ENCODE measurements at places on chromosomes 7 and 10.

DNA sequence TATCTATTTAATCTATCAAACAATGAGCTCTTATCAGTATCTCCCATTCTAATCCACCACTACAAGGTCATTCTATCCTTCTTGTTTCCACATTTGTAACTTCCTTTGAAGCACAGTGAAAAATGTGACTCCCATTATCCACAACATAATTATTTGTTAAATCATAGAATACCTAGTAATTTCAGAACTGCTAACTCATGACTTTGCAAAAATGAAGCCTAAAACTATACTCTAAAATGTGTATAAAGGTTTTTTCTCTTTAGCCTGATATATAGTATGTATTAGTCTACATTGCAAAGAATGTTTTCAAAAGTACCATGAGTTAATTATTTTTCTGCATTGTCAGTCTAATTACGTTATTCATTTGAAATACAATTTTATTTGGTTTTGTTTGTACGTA is 12.0 kb upstream of the MRPS16 start:
- no peak for DNase-seq

- no peak for DNase-seq
Observed at GRCh38 chr7:143463556-143463955, 14.1 kb upstream of the TAS2R41 start.

DNA sequence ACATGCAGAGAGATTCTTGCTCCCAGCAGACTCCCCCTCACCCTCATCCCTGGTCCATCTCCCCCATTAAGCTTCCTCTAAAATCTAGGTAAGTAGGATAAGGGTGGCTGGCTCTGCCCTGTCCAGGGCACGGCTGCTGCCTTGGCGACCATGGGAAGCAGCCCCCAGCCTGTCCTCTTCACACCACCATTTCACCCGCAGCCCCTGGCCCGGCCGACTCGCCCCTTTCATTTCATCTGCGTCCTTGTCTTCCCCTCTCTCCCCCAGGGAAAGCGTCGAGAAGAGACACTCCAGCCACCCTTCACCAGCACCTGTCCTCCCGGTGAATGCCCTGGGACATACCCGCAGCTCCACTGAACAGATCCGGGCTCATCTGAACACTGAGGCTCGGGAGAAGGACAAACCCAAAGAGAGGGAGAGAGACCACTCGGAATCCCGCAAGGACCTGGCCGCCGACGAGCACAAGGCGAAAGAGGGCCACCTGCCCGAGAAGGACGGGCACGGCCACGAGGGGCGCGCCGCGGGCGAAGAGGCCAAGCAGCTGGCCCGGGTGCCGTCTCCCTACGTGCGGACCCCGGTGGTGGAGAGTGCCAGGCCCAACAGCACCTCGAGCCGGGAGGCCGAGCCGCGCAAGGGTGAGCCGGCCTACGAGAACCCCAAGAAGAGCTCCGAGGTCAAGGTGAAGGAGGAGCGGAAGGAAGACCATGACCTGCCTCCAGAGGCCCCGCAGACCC is 342.3 kb upstream of the GALNT17 start:
- DNase-seq = no peak

DNA sequence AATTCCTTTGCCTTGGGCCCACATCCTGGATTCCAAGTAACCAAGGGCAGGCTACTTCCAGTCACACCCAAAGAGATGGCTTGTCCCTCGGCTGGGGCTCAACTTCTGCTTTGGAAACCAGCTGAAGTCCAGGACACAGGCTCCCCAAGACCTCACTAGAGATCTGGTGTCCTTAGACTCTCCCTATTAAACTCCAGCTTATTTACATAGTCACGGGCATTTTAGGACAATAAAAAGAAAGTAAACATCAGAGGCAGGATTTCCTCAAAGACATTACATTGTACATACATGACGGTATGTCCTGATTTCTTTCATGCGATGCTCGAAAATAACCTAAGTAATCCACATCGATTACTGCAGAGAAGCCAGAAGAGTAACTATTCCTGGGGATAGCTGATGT is 461.5 kb upstream of the C7orf33 start:
- no peak for DNase-seq

GRCh38 chr7:2100278-2101208 is 132.2 kb downstream of the MAD1L1 start:
- no peak for DNase-seq

GRCh38 chr7:142908921-142909890 is 23.7 kb upstream of the TRPV6 start:
- DNase-seq = peak; percentile 19

DNA sequence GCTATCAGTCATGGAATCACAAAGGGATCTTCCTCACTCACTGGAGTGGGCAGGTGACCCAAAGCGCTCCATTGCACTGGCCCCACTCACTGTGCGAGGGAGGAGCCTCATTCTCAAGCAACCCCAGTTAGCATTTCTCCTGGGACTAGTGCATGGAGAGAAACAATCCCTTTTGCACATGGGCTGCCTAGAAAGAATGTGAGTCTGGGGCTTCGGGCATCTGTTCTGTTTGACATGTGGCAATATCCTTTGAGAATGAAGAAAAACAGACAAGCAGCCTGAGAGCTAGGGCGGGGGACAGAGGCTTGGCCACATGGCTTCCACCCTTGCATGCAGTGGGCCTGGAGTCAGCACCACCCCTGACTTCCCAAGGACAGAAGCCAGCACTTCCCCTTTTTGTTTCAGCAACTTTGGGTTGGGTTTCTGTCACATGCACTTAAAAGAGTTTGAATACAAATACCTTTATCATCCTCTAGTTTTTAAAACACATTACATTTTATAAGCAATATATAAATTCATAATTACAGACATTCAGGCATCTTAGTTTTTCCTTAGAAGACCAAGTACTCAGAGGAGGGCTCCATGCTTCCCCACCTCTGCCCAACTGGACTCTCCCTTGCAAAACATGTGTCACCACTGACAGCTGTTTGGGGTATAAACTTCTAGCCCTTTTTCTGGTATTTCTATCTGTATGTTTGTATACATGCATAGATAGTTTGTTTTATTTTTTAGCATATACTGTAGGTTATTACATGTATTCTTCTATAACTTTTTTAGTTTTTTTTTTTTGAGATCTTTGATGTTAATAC is 73.8 kb downstream of the RBM20 start:
- no peak for DNase-seq

DNA sequence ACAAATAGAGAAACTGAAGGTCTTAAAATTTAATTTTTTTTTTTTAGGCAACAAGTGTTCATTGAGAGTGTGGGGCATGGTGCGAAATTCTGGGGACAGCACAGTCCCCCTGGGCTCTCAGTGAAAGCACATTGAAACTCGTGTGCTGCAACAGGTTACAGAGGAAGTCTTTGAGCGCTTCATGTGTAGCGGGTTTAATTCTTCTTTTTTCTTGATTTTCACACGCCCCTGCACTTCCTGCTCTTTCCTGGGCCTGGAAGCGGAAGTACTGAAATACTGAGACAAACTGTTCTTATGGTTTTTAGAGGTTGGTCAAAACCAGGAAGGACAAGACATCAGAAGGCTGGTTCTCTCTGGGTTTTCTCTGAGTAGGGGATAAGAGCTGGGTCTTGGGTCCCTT is 203.5 kb downstream of the PTEN start:
- DNase-seq = no peak

DNA sequence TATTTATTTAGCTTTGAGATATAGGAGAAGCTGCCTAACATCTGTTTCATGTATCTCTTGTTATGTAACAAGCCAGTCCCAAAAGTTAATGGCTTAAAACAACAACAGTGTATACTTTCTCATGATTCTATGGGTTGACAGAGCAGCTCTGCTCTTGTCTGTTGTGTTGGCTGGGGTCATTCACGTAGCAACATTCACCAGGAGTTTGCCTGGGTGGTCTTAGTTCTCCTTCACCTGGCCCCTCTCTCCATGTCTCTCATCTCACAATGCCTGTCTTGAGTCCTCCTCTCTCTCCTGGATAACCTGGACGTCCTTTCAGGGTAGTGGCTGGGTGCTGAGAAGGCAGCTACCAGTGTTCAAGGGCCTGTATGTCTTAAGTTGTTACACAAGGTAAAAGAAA is 27.5 kb downstream of the INPP5F start:
- DNase-seq = no peak

GRCh38 chr7:39810204-39810642 is 139.8 kb upstream of the CDK13 start:
- no peak for DNase-seq

DNA sequence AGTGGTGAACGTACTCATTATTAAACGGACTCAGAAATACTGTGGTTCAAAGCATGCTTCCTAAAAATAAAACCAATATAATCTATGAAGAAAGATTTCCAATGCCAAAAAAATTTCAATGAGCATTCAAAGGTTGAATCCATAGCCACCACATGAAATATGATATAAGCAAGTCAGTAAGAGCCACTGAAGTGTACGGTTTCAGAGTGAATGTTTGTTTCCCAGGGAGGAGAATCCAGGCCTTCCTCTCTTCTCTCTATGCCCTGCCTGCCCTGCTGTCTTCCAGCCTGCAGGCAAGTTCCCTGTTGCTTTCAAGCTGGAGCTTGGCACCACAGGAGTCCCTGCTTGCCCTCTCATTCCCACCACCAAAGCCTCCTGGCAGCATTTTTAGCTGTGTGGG is 1171.6 kb upstream of the C7orf33 start:
- no peak for DNase-seq

DNA sequence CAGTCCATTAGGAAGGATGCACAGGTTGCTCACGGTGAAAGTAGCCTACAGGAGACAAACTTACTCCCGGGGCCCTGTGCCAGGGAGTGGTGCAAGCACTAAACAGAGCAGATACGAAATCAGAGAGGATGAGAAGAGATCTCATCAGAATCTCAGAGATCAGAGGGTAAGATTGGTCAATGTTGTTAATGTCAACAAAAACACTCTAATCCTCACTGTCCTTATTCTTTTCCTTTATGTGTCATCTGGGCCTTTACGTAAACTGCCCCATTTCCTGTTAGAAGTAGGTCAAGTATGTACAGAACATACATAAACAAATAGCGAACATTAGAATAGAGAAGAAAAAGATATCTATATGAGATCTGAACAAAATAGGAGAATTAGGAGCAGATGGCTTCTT is 163.1 kb downstream of the PPP1R17 start:
- DNase-seq = no peak

DNA sequence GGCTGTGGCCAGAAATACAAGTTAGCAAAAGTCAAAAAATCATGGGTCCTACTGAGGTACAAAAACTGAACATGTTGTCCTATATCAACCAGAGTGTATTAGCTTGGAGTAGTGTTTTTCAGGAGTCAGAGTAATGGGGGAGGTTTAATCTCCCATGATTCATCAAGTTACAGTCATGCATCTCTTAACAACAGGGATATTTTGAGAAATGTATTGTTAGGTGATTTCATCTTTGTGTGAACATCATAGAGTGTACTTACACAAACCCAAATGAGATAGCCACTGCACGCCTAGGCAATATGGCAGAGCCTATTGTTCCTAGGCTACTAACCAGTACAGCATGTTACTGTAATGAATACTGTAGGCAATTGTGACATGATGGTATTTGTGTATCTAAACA is 14.9 kb upstream of the TES start:
- no peak for DNase-seq

DNA sequence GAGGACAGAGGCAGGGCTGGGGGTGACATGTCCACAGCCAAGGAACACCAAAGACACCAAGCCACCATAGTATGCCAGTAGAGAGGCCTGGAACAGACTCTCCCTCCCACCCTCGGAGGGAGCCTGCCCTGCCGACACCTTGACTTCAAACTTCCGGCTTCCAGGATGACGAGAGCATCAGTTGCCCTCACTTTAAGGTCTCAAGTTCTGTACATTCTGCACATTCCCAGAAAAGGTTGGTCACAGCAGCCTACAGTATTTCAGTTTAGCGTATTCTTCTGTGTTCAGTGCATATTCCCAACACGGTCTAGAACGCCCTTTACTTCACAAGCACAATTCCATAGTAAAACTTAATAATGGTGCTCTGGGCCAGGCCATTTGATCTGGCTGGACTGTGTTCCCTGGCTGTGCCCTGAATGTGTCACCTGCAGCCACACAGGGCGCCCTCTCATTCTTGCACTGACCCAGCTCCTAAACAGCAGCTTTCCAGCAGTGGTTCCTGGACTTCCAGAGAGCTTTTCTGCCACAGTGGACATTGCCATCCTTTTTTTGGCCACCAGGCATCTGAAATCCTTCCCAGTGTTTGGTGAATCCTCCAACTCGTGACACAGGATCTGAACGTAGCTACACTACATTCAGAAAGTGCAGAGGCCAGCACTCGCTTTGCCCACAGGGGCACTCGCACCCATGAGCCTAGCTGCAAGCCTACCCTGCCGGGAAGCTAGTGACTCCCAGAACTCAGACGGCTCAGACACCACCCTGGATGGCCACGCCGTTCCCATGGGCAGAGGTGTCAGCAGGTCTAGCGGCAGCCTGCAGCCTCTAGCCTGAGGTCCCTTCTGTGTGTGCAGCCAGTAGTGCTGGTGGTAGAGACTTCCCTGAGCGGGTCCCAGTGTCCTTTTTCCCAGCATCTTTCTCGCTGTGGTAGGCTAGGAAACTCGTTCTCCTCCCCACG is 36.4 kb upstream of the INSIG1 start:
- no peak for DNase-seq

GRCh38 chr7:55472928-55473725 is 99.2 kb downstream of the VOPP1 start:
- no peak for DNase-seq

DNA sequence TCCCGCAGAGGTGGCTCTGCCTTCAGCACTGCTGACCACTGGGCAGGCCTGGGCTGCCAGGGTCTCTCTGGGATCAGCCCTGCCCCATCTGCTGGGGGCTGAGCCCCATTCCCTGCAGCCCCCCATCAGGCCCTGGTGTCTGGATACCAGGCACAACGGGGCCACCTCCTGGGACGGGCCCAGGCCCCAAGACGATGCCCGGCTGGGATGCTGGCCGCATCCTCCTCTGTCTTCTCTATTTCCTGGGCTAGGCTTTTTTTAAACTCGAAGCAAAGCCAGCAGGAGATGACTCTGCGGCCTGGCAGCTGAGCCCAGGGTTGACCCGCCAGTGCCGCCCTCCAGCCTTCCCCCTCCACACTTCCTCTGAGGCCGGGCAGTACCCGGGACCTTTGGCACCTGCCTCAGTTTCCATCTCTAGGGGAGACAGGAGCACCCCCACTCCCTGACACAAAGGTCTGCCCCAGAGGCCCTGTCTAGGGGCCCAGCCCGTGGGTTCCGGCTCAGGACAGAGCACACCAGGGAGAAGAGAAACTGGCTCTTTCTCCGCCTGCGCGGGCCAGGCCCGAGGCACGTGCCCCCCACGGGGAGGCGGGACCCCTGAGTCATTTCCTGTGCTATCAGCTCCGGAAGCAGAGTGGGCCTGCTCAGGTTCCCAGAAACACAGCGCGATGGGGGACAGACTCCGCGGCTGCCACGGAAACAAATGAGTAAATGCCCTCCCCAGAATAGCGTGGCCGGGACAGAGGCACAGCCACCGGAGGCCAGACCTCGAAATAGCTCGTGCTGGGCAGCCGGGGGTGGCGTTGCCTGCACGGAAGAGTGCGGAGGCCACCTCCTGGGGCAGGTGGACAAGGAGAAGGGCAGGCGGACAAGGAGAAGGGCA is 84.6 kb upstream of the PDGFA start:
- DNase-seq = peak; percentile 66

DNA sequence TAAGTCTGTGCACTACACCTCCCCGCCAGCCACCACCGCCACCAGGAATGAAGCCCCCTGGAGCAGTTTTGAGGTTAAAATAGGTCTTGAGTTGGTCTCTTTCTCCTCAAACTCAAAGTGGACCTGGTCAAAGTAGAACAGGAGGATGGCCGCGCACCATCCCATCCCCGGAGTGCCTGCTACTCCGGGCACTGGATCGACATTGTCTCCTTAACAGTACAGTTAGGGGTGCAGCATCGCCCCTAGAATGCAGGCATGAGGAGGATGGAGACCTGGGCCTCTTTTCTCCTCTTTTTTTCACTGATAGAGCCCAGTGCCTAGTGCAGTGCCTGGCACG is 145.5 kb downstream of the SLIT1 start:
- no peak for DNase-seq

GRCh38 chr7:92636018-92636560 is 45.9 kb upstream of the FAM133B start:
- no peak for DNase-seq
